ENCODE measurements at places on chromosomes 5 and 9. TPM values are rescaled to one million over a fixed set of nuclear protein-coding genes. Genes with fewer than 3 reads are reported as not detected.

ANKRD31 gene
- 1.5 TPM for total RNA-seq

SLC6A19 gene
- total RNA-seq, result not detected

C6 gene
- total RNA-seq, result not detected

PRDM9 gene
- not detected for total RNA-seq

TERT gene
- 2.3 TPM for total RNA-seq

QRFP gene
- not detected for total RNA-seq

SQSTM1 gene
- 1,145 TPM for total RNA-seq

SLC36A3 gene
- not detected for total RNA-seq

GMCL2 gene
- total RNA-seq, result not detected

ABITRAM gene
- 6.6 TPM for total RNA-seq

SLC46A2 gene
- not detected for total RNA-seq

NR4A3 gene
- total RNA-seq, result 0.66 TPM

IL5 gene
- not detected for total RNA-seq

ARPC5L gene
- 38.2 TPM for total RNA-seq

CAMK4 gene
- 19.4 TPM for total RNA-seq

PDE6A gene
- not detected for total RNA-seq

SPTLC1 gene
- total RNA-seq, result 72.7 TPM

TNFSF8 gene
- total RNA-seq, result not detected

RGS7BP gene
- total RNA-seq, result not detected

FAM200C gene
- total RNA-seq, result 7.5 TPM

CBY3 gene
- not detected for total RNA-seq

FOXD4 gene
- 1.7 TPM for total RNA-seq

TXNDC8 gene
- total RNA-seq, result not detected

PROB1 gene
- 2.4 TPM for total RNA-seq
